ENCODE measurements at places on chromosomes 16 and 17.

GRCh38 chr17:5701381-5701780 is 117.1 kb upstream of the NLRP1 start:
- H3K36me3 ChIP-seq = no peaks in the 10 kb centered on the region
- H3K4me1 ChIP-seq = no peaks in the 10 kb centered on the region
- H3K4me3 ChIP-seq = no peak overlapping the region
- H3K27me3 ChIP-seq = peaks cover 82% of the 10 kb centered on the region

DNA sequence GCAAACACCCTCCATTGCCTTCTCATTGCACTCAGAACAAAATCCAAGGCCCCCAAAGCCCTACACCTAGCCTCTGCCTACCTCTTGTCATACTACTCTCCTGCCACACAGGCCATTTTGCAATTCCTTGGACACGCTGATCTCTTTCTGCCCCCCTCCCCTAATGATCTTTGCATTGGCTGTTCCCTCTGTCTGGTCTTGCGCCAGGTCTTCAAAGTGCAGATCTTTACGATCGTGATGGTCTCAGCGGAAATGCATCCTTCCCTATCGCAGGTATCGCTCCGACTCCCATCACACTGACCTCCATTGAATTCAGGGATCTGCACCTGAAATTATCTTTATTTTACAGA is 777 bp upstream of the MOSMO start:
- H3K4me1 ChIP-seq = peaks cover 9% of the 10 kb centered on the region
- H3K27me3 ChIP-seq = no peaks in the 10 kb centered on the region
- H3K4me3 ChIP-seq = peak overlapping the region; percentile 90
- H3K27ac ChIP-seq = peak overlapping the region; percentile 88
- no peak for DNase-seq
- no peaks in the 10 kb centered on the region for H3K36me3 ChIP-seq

- DNase-seq = no peak
- no peak overlapping the region for H3K4me3 ChIP-seq
- no peaks in the 10 kb centered on the region for H3K36me3 ChIP-seq
- no peaks in the 10 kb centered on the region for H3K27me3 ChIP-seq
These were observed 55.2 kb downstream of the NKD1 start for GRCh38 chr16:50603206-50604064.

DNA sequence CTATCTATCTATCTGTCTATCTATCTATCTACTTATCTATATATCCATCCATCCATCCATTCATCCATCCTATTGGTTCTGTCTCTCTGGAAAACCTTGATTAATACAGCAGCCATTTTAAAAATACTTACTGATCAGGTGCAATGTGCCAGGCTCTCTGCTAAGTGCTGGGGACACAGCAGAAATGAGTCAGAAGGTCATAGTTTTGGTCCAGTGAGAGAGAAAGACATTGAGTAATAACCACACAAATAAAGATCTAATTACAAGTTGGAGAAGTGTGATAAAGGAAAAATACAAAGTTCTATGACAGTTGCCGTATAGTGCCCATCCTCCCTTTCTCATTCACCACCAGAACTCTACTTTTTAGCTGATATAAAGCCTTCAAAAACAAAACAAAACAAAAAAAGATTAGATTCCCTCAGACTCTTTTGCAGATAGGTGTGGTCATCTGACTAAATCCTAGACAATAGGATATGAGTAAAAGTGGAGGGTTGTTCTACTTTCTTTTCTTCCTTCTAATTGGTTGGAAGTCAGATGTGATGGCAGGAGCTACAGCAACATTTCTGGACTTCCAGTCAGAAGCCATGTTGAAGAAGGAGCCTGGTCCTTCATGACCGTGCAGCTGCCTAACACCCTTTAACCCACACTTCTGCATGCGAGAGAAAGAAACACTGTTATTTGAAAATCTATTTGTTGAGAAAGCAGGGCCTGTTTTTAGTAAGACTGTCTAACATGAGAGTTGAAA is 72.0 kb upstream of the TOX3 start:
- H3K4me3 ChIP-seq = no peak overlapping the region
- H3K4me1 ChIP-seq = no peaks in the 10 kb centered on the region
- no peaks in the 10 kb centered on the region for H3K27me3 ChIP-seq
- H3K36me3 ChIP-seq = no peaks in the 10 kb centered on the region

GRCh38 chr17:65530523-65531255 is 30.8 kb downstream of the AXIN2 start:
- H3K36me3 ChIP-seq = no peaks in the 10 kb centered on the region
- H3K27me3 ChIP-seq = no peaks in the 10 kb centered on the region
- DNase-seq = no peak
- H3K4me1 ChIP-seq = peaks cover 8% of the 10 kb centered on the region
- H3K27ac ChIP-seq = peak overlapping the region; percentile 78

DNA sequence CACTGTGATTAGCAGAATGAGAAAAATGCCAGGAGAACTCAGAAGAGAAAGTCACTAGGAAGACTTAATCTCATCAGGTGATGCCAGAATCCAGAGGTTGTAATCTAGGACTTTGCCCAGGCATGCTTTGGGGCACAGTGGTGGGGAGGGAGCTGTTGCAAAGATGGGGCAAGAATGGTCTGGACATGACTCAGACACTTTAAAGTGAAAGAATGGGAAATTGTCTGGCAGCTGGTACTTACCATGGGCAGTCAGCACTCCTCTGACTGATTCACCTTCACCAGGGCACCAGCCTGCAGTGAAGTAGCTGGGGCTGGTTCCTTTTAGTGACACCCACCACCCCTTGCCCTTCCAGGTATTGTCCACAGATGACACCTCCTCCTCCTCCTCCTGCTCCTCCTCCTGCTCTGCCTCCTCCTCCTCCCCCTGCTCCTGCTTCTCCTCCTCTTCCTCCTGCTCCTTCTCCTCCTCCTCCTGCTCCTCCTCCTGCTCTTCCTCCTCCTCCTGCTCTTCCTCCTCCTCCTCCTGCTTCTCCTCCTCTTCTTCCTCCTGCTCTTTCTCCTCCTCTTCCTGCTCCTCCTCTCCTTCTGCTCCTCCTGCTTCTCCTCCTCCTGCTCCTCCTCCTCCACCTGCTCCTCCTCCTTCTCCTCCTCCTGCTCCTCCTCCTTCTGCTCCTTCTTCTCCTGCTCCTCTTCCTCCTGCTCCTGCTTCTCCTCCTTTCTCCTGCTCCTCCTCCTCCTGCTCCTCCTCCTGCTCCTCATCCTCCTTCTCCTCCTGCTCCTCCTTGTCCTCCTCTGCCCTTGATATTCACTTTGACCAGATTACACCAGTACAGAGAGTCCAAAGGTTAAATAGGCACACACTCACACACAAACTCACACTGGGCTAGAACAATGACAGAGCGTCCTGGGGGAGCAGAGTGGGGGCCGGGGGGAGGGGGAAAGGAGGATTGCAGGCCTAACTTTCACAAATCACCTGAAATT is at the start of gene CHD9NB:
TSS of gene CHD9NB (minus strand) at position 379 of the 983 bp plus-strand sequence. CDS start 8,739 bp downstream, outside the sequence.
- no peaks in the 10 kb centered on the region for H3K27me3 ChIP-seq
- DNase-seq = no peak
- peaks cover 57% of the 10 kb centered on the region for H3K4me1 ChIP-seq
- H3K4me3 ChIP-seq = no peak within 1 kb of the TSS
- peak within 1 kb of the TSS; percentile 61 for H3K27ac ChIP-seq
- no peaks in the 10 kb centered on the region for H3K36me3 ChIP-seq

DNA sequence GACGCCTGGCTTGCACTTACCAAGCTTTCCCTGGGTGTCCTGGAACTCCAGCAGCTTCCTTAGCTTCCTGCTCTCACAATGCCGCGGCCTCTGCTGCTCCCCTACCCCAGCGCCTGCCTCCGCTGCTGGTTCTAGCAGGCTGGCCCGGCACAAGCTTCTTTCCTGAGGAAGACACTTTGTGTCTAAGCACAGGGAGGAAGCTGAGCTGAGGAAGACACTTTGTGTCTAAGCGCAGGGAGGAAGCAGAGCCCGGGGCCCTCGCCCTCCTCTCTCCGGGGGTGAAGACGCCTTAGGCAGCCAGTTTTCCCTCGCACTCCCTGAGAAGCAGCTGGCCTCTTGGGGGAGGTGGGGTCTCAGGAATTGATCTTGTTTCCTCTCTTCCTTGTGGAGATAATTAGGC is 64.9 kb downstream of the PLD6 start:
- H3K4me3 ChIP-seq = no peak overlapping the region
- peaks cover 70% of the 10 kb centered on the region for H3K36me3 ChIP-seq
- H3K4me1 ChIP-seq = peaks cover 14% of the 10 kb centered on the region
- H3K27ac ChIP-seq = peak overlapping the region; percentile 42
- no peaks in the 10 kb centered on the region for H3K27me3 ChIP-seq

GRCh38 chr17:4054446-4054845 is 88.4 kb downstream of the ZZEF1 start:
- no peak for DNase-seq
- no peaks in the 10 kb centered on the region for H3K27me3 ChIP-seq
- peaks cover 80% of the 10 kb centered on the region for H3K36me3 ChIP-seq
- no peak overlapping the region for H3K4me3 ChIP-seq

DNA sequence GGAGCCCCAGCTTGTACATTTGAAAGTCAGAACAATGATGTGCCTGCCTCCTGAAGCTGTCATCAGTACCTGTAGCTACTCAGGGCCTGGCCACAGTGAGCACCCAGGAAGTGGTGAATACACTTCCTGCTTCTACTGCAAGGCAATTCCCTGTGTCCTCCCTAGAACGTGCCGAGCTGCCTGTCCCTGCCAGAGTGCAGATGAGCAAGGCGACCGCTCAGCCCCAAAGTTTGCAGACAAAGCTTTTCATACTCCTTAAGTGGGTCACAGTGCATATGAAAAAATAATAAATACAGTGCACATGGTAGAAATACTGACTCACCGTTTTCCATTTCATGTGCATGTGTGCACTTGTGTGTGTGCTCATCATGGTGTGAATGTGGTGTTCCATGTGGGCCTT is 77.3 kb downstream of the MPRIP start:
- H3K4me1 ChIP-seq = peaks cover 40% of the 10 kb centered on the region
- H3K36me3 ChIP-seq = no peaks in the 10 kb centered on the region
- peak overlapping the region; percentile 76 for H3K27ac ChIP-seq
- H3K4me3 ChIP-seq = no peak overlapping the region
- DNase-seq = no peak

GRCh38 chr17:35740997-35741931 is 9.8 kb downstream of the RASL10B start:
- no peaks in the 10 kb centered on the region for H3K27me3 ChIP-seq
- H3K4me3 ChIP-seq = no peak overlapping the region
- H3K4me1 ChIP-seq = peaks cover 10% of the 10 kb centered on the region
- DNase-seq = no peak
- H3K27ac ChIP-seq = no peak overlapping the region
- H3K36me3 ChIP-seq = no peaks in the 10 kb centered on the region

DNA sequence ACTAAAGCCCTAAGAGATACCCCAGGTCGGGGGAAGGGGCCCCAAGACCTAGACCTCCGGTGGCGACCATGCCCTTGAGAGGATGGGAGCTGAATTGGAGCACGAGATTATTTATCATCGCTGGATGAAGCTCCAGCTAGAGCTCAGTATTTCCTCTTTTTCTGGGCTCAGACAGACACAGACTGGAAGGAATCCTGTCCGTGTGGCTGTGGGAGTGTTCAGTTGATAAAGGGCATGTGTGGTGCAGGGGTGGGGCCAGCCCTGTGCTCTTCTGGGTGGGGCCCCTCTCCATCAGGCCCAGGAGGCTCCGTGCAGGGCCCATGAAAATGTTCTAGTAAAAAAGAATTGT is 6.3 kb upstream of the CBX4 start:
- peaks cover 49% of the 10 kb centered on the region for H3K4me1 ChIP-seq
- DNase-seq = no peak
- no peak overlapping the region for H3K4me3 ChIP-seq
- H3K27ac ChIP-seq = peak overlapping the region; percentile 32
- H3K36me3 ChIP-seq = no peaks in the 10 kb centered on the region

DNA sequence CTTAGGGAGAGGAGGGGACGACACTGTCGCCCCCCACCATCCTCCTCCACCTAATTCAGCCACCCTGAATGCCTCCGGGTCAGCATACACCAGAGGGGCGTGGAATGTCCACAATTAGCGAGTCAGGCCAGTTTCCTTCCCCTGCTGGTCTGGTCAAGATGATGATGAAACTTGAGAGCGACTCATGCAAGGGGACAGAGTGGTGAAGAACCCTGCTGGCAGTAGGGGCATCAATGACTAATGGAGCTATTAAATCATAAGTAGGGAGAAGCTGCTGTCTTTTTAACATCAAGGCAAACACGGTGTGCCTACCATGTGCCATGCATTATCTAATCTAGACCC is 7.2 kb downstream of the SPACA3 start:
- no peak for DNase-seq
- no peaks in the 10 kb centered on the region for H3K36me3 ChIP-seq
- no peak overlapping the region for H3K4me3 ChIP-seq
- no peaks in the 10 kb centered on the region for H3K4me1 ChIP-seq

- no peaks in the 10 kb centered on the region for H3K27me3 ChIP-seq
- no peak overlapping the region for H3K27ac ChIP-seq
- peaks cover 14% of the 10 kb centered on the region for H3K4me1 ChIP-seq
- peaks cover 100% of the 10 kb centered on the region for H3K36me3 ChIP-seq
- DNase-seq = no peak
- no peak overlapping the region for H3K4me3 ChIP-seq
These were observed 46.6 kb downstream of the PLD6 start for GRCh38 chr17:17159571-17159970.

GRCh38 chr17:39074676-39075075 is 76.8 kb downstream of the PLXDC1 start:
- no peak overlapping the region for H3K27ac ChIP-seq
- DNase-seq = no peak
- H3K4me3 ChIP-seq = no peak overlapping the region

DNA sequence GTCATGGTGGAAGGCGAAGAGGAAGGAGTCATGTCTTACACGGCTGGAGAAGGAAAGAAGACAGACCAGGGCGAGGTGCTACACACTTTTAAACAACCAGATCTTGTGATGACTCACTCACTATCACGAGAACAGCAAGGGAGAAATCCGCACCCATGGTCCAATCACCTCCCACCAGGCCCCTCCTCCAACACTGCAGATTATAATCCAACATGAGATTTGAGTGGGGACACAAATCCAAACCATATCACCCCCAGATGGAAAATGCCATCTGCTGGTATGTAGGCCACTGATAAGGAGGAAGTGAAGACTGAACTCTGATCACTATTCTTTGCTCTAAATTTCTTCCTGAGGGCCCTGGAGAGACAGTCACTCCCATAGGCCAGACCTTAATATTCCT is 7.5 kb upstream of the ITGAX start:
- no peaks in the 10 kb centered on the region for H3K27me3 ChIP-seq
- DNase-seq = no peak
- H3K4me3 ChIP-seq = no peak overlapping the region
- H3K4me1 ChIP-seq = no peaks in the 10 kb centered on the region

- H3K4me1 ChIP-seq = peaks cover 5% of the 10 kb centered on the region
- DNase-seq = no peak
- no peaks in the 10 kb centered on the region for H3K36me3 ChIP-seq
These were observed 53.2 kb downstream of the CDYL2 start for GRCh38 chr16:80751167-80751566.

Data from esophagus squamous epithelium (tissue), 5 donors.